ENCODE measurements at places on chromosomes 11 and 22.

- no peak for DNase-seq
These were observed 8.5 kb upstream of the TBC1D10A start for GRCh38 chr22:30335236-30335635.

GRCh38 chr11:112355726-112356125, 95.1 kb upstream of the PLET1 start:
- DNase-seq = no peak

DNA sequence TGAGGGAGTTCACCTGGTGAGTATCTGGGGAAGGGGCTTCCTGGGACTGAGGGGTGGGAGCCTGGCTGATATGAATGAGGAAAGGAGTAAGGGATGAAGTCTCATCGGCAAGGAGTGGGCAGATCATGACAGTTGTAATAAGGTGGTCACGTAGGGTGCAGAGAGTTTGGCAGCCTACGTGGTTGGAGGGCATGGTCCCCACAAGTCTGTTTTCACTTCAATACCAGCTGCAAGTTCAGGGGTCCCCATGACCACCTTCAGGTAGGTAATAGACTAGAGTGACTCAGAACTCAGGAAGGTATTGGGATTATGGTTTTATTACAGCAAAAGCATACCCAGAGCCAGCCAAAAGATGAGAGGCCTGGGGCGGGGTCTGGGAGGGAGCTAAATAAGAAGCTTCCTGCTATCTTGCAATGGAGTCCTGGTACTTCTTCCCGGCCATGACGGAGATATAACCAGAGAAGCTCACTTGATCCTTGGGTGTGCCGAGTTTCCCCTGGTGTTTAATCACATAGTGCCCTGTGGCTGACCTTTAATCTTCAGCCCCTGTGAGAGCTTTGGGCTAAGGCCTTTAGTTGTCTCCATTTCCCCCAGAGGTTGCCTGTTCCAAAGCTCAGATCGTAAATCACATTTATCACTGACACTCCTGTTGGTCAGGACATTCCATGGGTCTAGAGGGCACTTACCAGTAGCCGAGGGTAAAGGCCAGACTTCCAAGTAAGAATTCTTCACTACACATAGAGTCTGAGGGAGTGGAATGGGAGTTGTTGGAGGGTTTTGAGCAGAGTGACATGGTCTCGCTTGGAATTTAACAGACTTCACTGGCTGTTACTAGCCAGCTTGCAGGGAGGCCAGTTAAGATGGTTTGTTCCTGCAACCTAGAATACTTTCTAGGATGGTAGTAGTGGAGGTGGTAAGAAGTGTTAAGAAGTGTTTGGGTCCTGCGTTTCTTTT, 9.1 kb downstream of the SLC3A2 start:
- no peak for DNase-seq

DNA sequence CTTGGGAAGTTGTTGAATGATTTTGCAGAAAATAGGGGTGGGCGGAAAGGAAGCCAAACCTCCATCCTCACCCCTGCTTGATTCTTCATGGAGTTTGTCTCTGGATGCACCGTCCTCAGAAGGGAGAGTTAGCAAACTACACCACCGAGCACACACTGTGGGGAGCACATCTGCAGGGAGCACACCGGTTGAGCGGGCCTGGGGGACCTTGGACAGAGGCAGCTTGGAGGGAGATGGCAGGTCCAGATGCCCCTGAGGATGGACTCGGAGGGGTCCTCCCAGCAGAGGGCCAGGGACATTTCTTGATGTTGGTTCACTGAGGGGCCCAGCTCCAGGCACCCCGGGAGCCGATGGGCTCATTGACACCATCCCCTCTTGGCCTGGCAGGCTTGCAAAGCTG, 15.1 kb upstream of the FGF19 start:
- DNase-seq = no peak

DNA sequence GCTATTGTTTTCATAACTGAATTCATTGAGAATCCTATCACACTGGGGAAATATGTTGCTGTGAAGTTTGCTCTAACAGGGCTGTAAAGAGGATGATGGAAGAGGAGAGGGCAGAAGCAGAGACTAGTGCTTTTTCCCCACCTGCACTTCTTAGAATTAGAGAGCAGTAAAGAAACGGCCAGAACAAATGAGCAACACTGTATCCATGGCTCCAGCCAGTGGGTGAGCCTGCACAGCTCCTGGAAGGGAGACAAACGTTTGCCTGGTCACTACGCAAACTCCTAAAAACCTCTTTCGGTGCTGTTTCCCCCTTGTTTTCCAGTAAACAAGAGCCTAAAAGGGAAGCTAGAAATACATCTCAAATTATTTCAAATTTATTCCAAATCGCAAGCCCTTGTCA, 22.2 kb upstream of the OR10D3 start:
- no peak for DNase-seq

DNA sequence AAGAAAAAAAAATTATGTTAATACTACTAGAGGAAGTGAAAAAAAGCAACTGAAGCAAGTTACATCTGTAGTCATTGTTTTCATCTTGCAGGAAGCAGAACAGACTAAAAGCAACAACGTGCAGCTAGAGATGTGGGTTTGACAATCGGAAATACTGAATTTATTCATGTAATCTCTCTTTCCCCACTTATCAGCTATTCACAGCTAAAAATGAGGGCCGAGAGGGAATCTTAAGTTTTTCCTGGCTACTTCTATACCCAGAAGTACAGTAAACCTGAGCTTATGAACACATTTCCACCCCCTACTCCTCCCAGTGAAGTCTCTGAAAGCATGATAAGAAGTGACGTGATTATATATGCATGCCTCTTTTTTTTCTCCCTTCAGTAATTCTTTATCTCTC, 116.5 kb downstream of the SPON1 start:
- DNase-seq = no peak

- no peak for DNase-seq
These were observed 23.3 kb downstream of the TRMU start for GRCh38 chr22:46358766-46359165.

DNA sequence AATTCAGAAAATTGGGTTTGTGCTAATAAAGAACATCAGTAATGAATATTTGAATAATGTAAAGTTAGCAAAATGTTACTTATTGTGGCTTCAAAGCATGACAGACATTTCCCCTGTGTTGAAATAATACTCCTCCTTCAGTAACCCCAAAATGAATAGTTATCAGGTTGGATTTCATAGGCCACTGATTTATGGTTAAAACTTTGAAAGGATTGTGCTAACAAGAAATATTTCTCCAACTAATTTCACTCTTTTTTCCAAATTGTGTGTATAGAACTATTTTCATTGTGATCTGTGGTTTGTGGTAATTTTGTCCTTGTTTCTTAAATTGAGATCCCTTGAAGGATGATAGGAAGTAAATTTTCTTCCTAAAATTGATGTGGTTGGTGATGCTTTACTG, 7.9 kb downstream of the DDX10 start:
- no peak for DNase-seq

GRCh38 chr22:37716708-37717107, 19.9 kb downstream of the TRIOBP start:
- no peak for DNase-seq

GRCh38 chr11:69935941-69936505, 116.8 kb upstream of the FGF3 start:
- no peak for DNase-seq

- no peak for DNase-seq
These were observed 47.5 kb upstream of the AQP11 start for GRCh38 chr11:77542296-77542695.

DNA sequence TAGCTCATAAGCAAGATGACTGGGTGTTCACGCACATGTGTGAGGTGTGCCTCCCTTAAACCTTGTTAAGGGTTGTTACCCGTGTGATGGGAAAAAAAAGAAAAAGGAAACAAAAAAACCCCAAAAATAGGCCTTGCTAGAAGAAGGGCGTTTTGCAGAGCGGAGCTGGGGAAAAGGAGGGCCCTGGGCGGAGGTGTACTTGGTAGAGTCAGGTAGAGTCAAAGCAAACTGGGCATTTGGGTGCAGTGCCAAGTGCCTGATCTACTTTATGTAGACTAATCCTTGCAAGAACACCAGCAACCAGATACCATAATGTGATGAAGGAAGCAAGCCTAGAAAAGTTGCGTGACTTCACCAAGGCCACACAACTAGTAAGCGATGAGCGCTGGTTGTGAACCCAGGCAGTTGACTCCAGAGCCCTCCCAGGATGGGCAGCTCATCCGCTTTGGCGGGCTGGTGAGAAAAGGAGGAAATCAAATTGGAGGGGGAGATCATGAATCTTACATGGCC, 1.2 kb upstream of the TIRAP start:
- DNase-seq = no peak

GRCh38 chr11:97717922-97718321, 1302.8 kb upstream of the CNTN5 start:
- DNase-seq = no peak

GRCh38 chr22:23099531-23099804, 29.1 kb downstream of the GNAZ start:
- no peak for DNase-seq

DNA sequence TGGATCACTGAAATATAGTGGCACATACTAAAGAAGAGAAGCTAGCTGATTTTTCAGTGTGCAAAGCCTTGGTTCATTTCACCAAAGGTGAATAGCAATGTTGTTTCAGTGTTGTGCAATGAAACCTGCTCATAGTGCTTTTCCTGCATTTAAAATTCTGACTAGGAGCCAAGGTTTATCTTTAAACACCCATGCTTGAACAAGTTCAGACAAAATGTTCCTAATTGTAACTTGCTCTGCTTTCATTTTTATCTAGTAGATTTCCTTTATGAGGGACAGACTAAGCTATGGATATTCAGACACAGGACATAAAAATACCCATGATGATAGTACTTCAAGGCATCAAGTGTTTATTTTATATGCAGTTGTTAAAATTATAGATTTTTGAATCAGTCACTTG, 47.7 kb downstream of the BBOX1 start:
- DNase-seq = no peak

DNA sequence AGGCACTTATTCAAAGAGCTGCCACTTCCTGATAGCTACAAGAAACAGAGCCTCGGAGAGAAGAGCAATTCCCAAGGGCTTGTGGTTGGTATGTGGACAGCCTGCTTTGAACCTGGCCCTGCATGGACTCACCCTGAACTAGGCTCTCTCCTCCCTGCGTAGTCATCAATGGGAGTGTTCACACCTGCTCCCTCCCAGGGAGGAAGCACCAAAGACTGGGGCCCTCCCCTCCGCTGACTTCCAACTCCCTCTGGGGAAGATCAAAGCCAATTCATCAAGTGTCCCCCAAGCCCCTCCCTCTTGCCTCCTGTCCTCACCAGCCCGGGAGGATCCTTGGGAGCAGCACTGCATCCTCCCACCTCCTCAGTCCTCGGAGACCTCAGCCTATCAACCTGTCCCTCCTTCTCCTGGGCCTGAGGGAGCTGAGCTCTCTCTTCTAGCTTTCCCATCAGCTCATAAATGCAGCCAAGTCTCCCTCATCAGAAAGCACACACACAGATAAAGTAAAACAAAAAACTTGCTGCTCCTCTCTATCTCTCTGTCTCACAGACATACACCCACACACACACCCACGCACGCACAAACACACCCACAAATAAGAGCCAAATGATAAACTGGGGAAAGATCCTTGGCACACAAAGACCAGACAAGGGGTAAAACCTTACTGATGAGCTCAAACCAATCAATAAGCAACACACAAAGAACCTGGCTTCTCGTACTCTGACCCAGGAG, 3.3 kb downstream of the A4GALT start:
- DNase-seq = no peak

Data from stimulated activated CD8-positive, alpha-beta memory T cell treated with anti-CD3 and anti-CD28 coated beads, Interleukin-7, amount 100 ng/mL, for 1 hour (primary cell).